ENCODE measurements at places on chromosomes 1 and 21.

GRCh38 chr21:42056996-42057689, 14.0 kb upstream of the UMODL1 start:
- no peak for DNase-seq

DNA sequence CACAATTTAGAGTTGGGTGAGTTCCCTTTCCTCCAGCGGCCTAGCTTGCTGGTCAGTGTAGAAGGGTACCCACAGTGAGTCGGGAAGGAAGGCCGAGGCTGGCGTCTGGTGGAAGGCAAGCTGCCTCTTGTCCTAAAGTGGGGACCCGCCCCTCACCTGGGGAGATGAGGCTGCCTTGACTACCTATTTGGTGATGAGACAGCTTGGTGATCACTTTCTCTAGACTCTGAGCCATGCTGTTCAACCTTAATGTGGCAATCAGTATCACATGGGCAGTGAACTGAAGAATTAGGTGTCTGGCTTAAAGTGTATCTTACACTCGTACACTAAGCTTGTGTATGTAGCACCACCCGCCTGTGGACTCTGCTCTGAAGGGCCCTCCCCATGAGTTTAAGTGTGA, 100.7 kb downstream of the COLGALT2 start:
- no peak for DNase-seq

DNA sequence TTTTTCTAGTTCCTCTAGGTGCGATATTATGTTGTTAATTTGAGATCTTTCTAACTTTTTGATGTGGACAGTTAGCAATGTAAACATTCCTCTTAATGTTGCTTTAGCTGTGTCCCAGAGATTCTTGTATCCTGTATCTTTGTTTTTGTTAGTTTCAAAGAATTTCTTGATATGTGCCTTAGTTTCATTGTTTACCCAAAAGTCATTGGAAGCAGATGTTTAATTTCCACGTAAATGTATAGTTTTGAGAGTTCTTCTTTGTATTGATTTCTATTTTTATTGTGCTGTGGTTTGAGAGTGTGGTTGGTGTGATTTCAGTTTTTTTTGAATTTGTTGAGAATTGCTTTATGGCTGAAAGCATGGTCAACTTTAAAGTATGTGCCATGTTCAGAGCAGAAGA, 319.4 kb downstream of the PTBP2 start:
- no peak for DNase-seq

- no peak for DNase-seq
Observed at GRCh38 chr1:106226550-106226949, 829.9 kb upstream of the PRMT6 start.

DNA sequence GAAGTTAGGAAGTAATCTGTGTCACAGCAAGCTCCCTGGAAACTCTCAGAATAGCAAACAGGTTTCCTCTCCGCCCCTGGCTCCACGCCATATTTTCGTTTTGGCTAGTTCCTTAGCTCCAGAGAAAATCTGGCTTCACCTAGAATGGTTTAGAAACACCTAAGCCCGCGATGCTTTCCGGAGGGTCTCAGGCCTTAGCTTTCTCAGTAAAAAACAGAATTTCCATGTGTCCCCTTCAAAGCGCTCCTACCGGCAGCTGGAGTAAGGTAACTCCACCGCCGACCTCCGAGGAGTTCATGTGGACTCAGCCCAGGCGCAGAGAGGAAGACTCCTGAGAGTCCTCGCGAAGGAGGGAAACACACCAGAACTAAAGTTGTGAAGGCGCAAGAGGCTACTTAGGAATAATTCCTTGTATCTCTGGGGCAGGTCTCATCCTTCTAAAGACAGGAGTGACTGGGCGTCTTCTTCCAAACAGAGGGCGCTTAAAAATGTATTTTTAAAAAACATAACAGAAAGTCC, 406 bp downstream of the KIAA0040 start:
- DNase-seq = peak; percentile 58

- DNase-seq = peak; percentile 83
Observed at GRCh38 chr1:165828669-165829329, 1.4 kb downstream of the UCK2 start.

GRCh38 chr1:2151252-2151651, 43.3 kb downstream of the FAAP20 start:
- DNase-seq = no peak

- no peak for DNase-seq
Observed at GRCh38 chr1:110056776-110057175, 13.7 kb downstream of the ALX3 start.

GRCh38 chr1:176994931-176995596, 169.4 kb downstream of the ASTN1 start:
- DNase-seq = no peak

- DNase-seq = no peak
Observed at GRCh38 chr1:68347415-68347814, 102.3 kb downstream of the RPE65 start.

DNA sequence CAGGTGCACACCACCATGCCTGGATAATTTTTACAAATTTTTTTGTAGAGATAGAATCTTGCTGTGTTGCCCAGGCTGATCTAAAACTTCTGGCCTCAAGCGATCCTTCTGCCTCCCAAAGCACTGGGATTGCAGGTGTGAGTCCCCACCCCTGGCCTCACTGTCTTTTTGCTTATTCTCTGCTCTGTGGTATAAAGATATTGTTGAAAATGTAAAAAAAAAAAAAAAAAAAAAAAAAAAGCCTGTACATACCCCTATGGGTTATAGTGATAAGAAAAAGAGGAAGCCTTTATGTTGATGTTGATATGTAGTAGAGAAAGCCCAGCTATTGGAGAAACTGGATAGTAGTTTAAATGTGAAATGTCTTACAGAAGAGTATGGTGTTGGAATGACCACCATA, 125.8 kb downstream of the XPR1 start:
- DNase-seq = no peak

- peak; percentile 46 for DNase-seq
Observed at GRCh38 chr1:85894651-85895050, 186.4 kb upstream of the ZNHIT6 start.

GRCh38 chr1:42758641-42759040, 8.2 kb downstream of the P3H1 start:
- no peak for DNase-seq

- DNase-seq = peak; percentile 72
Observed at GRCh38 chr1:17075470-17076255, 21.8 kb upstream of the SDHB start.

- DNase-seq = no peak
Observed at GRCh38 chr1:54424398-54424797, 18.2 kb upstream of the SSBP3 start.

DNA sequence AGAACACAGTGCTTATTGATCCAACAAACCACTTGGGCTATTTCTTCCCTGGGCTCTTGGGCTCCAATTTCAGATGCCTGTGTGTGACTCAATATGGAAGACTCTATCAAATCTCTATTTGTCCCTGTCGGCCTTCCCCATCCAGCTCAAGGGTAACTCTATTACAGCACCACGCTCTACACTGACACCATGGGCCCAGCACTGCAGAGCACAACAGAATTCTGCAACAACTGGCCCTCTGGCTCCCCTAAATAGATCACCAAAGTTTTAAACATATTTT, 51.7 kb downstream of the CAPZB start:
- no peak for DNase-seq

GRCh38 chr1:46288485-46289133, 14.8 kb downstream of the LRRC41 start:
- DNase-seq = no peak

DNA sequence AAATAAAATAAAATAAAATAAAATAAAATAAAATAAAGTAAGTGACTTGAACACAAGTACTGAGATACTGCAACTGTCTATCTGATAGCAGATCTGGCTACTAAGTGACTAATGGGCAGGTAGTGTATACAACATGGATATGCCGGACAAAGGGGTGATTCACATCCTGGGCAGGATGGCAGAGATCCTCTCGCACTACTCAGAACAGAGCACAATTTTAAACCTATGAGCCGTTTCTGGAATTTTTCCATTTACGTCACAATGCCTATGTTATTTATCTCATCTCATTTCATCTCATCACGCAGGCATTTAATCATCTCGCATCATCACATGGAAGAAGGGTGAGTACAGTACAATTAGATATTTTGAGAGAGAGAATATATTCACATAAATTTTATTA, 233.3 kb upstream of the COA6 start:
- DNase-seq = no peak

GRCh38 chr1:15701784-15702183, 17.7 kb downstream of the PLEKHM2 start:
- DNase-seq = no peak

- peak; percentile 88 for DNase-seq
Observed at GRCh38 chr1:109201123-109201703, 12.5 kb upstream of the SARS1 start.

GRCh38 chr1:6409053-6409452, 10.7 kb downstream of the HES2 start:
- DNase-seq = no peak

DNA sequence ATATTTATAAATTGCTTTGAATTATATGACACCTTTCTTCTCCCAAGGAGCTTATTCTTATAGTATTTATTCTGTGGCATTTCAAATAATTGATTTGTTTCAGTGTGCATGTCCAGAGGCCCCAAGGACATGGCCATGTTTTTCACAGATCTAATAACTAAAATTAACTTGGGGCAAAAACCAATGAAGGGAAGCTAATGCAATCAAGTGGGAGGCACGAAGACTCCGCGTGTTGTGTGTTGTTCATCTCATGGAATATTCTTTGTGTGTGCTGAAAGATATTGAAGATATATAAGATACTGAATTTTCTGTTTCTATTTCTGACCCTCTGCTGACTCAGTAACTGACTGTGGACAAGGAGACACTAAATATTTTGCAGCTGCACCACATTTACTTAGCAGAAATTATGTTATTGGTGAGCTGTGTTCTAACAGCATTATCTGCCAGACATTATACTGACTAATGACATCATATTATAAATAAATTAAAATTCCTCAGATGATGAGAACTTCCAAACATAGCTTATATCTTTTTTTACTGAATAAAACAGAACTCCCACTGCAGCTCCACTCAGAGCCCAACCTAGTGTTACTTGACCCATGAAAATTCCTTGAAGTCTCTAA, 519.3 kb upstream of the CXADR start:
- DNase-seq = no peak

DNA sequence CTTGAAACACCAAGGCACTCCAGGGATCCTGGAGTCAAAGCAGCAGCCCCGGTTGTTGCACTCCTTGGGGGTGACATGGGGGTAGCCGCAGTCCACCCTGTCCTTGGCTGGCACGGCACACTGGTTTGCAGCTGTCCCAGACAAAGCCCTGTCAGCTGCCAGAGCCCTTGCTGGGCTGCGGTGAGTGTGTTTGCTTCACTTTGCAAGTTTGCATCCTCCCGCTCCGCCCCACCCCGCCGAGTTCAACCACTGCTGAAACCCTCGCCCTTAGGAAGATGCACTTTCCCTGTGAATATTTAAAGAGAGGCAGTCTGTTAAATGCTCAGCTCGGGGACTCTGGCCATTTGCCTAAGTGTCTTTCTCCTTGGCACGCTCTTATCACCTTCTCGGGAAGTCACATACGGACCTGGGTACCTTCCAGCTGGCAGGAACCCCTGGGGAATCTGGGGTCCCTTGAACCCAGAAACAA, 1.7 kb downstream of the TFF3 start:
- DNase-seq = no peak

GRCh38 chr1:247529771-247530355, 6.4 kb downstream of the OR2C3 start:
- no peak for DNase-seq

- DNase-seq = no peak
Observed at GRCh38 chr1:161838885-161839284, 72.8 kb downstream of the ATF6 start.

DNA sequence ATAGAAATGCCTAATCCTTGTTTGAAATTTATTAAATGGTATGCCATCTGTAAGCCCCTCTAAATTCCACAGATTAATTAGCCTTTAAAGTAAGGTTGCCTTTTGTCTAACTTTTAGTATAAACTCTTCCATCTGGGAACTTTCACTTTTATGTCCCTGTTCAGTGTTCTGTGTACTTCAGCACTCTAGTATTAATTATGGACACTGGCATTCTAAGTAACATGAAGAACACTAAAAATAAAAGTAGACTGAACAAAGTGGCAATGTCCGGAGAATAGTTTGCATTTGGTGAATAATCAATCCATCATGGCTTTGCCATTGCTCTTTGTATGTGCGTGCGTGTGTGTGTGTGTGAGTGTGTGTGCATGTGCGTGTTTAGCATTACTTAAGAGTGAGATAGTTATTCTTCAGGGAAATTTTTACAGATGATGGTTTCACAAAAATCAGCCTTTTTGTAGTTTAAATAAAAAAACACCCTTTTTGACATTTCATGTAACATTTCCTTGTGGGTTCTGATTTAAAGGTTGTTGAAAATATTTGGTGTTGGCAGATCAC, 51.1 kb downstream of the ATF6 start:
- no peak for DNase-seq

DNA sequence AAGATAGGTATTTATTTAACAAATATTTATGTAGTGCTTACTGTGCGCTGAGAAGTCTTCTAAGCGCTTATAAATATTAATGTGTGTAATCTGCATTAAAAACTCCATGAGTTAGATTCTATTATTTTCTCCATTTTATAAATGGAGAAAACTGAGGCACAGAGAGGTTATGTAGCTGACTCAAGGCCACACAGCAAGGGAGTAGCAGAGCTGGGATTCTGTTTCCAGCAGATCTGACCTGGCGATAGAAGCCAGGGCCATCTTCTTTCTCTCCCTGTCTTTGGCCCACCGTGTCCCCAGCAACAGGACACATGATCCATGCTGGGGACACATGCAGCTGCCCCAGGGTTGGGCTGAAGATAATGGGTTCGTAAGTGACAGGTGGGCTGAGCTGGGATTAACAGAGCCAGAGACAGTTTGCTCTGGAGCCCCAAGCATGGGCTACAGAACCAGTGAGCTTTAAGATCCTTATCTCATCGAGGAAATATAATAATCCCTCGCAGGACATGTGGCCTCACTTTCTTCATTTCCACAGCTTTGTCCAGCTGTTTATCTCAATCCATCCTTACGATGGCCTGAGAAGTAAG, 30.3 kb downstream of the IGSF21 start:
- no peak for DNase-seq

DNA sequence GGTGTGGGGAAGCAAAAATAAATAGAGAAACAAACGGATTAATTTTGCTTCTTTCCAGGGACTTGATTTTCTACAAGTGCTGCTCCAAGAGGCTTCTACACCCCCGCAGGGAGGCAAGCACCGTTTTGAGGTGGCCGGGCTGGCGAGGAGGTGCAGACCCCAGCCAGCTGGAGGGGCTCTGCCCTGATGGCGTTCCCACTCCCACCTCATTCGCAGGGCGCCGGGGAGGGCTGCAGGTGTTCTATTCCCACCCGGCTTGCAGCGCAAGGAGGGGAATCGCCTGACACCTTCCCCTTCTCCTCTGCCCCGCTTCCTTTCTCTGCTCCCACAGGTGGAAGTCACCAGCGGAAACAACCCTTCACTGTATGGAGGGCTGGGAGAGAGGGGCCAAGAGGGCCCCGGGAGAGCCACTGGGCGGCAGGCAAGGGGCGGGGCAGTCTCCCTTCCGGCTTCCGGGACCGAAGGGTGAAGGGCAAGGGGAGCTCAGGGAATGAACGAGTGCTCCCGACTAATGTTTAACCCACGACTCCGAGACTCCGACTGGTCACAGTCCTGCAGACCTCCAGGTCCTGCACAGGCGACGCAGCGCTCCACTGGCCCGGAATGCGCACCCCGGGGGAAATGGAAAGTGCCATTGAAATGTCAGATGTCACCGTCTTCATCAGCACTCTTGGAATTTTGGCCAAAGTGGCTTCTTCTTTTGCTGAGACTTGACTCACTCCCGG, 29.1 kb downstream of the TEX35 start:
- peak; percentile 33 for DNase-seq
